Ascending aorta (tissue), 2 donors: ENCODE measurements at places on chromosomes 7 and 10. TPM values are rescaled to one million over a fixed set of nuclear protein-coding genes. Genes with fewer than 3 reads are reported as not detected.

DNA sequence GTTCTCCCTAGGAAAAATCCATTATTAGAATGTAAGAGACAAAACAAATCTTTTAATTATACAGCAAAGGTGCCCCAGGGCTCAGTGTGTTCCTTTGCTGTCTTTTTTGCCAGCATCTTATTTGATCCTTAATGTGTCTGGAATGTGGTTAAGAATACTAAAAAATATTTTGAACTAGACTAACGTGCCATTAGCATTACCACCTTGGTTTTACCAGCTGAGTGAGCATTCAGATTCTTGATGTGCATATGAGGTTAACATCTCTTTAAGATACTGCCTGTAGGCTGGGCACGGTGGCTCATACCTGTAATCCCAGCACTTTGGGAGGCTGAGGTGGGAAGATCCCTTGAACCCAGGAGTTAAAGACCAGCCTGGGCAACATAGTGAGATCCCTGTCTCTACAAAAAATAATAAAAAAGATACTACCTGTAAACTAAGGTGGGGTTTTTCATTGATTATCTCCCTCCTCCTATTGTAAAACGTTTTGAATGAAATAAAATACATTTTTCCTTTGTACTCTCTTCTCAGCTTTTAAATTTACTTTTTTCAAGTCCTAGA is 96.6 kb downstream of the CCNY start:
- no peak for DNase-seq

- DNase-seq = no peak
These were observed 14.5 kb upstream of the GGCT start for GRCh38 chr7:30519122-30519521.

The COL1A2 gene
- total RNA-seq = 692 TPM

GRCh38 chr7:91375378-91375777 is 111.1 kb downstream of the FZD1 start:
- no peak for DNase-seq

GRCh38 chr10:43944381-43945093 is 295.9 kb upstream of the ZNF32 start:
- no peak for DNase-seq

The TEX47 gene
- not detected for total RNA-seq

GRCh38 chr7:28956608-28957063 is 1.5 kb downstream of the TRIL start:
- DNase-seq = peak; percentile 66

- no peak for DNase-seq
These were observed 11.5 kb upstream of the KLRG2 start for GRCh38 chr7:139494835-139495579.

DNA sequence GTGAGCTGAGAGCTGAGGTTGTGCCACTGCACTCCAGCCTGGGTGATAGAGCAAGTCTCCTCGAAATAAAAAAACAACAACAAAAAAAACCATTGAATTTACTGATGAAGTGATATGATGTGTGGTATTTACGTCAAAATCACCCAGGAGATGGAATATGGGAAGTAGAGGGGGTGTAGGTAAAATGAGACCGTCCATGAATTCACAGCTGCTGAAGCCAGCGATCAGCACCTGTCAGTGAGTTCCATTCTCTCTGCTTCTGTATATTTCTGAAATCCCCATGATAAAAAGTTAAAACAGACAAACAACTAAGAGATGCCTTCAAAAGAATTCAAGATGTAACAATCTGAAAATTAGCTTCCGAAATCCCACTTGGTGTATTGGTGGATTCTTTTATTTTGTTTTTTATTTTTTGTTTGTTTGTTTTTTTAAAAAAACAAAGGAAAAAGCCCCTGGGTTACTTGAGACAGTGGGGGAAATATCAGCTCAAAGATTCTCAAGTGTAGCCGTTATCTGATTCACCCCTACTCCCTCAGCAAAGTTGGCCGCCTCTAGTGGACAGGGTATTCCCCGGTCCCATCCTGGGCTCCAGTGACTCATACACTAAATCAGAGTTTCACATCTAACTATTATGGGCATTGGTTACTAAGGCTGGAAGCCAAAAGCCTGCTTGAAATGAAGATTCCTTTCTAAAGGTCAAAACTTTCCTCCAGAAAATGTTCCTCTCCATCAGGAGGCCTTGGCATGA is 76.4 kb downstream of the MAP3K8 start:
- DNase-seq = peak; percentile 78

- DNase-seq = no peak
These were observed 70.7 kb downstream of the RELN start for GRCh38 chr7:103918631-103919271.

DNA sequence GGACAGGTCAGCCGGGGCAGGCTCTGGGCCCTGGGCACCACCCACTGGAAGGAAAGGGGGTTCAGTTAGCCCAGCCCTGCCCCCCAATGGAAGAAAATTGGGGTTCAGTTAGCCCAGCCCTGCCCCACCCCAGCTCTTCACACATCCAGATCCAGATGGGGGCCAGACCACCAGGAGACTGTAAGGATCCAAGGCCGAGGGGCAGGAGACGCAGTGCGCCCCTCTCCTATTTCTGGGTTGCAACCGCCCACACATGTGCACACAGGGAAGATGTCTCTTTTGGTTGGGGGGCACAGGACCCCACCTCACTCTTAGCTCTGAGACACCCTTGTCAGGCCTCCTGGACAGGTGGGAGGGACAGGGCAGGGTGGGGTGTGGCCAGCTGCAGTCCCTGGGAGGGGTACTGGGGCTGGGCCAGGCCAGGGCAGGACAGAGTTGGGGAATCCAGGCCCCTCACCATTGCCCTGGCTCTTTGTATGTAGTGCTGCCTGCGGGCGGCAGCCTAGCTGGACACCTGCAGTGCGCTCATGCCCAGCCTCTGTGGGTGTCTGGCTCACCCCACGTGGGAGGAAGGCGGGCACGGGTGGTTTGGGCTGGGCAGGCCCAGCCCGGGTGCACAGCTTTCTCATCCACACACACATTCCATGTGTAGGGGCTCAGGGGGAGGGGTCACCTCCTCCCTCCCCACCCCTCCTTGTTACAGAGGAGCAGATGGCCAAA is 141.2 kb downstream of the LHPP start:
- no peak for DNase-seq

The TNS3 gene
- total RNA-seq = 89.8 TPM

The NUDT5 gene
- 10.2 TPM for total RNA-seq

DNA sequence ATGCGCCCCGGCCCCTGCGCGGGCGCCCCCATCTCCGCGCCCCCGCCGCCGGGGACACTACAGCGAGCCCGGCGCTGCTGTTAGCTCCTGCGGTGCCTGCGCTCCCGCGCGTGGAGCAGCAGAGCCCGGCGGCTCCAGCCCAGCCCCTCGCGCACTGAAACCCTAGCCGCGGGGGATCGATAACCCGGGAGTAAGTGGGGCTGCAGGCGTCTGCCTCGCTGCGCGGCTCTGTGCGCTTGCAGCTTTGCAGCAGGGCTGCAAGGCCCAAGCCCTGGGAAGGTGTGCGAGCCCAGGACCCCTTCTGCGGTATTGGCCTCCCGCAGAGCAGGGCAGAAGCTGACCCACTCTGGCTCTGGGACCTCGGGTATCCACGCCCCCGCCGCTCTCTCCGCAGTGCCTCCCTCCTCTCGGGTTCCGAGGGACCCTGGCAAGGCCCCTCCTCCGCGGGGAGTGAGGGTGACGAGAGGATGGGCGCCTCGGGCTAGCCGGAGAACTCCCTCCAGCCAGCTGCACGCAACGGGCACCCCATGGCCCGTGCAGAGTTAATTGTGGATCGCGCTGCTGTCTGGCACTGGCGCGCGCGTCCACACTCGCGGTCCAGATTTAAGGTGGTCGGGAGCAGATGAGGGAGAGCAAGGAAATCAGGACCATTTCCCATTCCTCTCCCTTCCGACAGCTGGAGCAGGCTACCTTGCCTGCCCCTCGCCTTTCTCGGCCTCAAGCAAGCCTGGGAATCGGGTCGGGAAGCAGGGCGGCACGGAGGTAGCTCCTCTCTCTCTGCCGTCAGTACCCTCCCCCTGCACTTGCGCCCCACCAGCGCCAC is 2.1 kb downstream of the SHH start:
- DNase-seq = no peak

The MMP21 gene
- total RNA-seq = not detected

DNA sequence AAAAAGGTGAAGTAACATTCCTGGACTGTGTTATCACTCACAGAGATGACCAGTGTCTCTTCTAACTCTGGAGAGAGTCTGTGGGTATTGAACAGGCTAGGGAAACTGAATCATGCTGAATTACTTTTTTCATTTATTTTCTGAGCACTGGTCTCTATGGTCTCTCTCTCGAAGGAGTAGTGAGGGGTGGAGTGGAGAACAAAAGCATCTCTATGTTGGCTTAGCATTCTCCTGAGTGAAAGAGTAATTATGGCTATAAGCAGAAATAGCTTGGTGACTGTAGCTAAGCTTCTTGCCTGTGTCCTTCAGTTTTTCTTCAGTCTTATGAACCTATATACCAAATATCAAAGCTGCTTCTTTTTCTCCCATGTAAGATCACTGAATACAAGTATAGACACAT is 64.6 kb upstream of the PTN start:
- no peak for DNase-seq

The MSRB2 gene
- 38.0 TPM for total RNA-seq

DNA sequence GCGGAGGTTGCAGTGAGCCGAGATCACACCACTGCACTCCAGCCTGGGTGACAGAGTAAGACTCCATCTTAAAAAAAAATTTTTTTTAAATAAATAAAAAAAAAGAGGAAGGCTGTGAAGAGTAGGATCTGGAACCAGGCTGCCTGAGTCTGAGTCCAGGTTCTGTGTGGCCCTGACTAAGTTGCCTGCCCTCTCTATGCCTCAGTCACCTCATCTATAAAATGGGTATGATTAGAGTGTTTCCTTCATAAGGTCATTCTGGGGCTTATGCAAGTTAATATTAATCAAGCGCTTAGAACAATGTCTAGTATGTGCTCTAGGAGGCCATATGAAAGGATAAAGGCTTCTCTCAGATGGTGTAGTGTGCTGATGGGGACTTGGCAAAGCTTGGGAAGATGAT is 12.3 kb downstream of the COL26A1 start:
- DNase-seq = no peak

- DNase-seq = no peak
These were observed 70.4 kb downstream of the CUBN start for GRCh38 chr10:17059197-17059688.

- no peak for DNase-seq
These were observed 338.1 kb downstream of the ACTR3B start for GRCh38 chr7:153097511-153098201.

DNA sequence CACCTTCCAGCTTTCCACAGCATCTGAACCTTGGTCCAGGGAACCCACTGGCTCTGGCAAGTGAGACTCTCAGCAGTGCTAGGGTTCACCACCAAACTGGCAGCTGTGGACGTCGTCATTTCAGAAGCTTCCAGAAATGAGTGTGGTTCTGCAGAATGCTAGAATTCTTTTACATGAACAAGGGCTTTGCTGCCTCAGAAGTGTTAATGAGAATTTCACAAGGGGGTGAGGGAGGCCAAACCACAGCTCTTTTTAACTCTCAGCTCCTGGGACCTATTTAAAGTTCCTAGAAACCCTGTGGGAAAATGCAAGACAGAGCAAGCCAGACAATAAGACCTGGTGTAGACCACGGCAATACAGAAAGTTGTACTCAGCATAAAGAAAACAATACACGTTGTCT is 129.3 kb upstream of the BET1 start:
- no peak for DNase-seq

The CCDC7 gene
- 56.9 TPM for total RNA-seq

The ERLIN1 gene
- total RNA-seq = 16.6 TPM

DNA sequence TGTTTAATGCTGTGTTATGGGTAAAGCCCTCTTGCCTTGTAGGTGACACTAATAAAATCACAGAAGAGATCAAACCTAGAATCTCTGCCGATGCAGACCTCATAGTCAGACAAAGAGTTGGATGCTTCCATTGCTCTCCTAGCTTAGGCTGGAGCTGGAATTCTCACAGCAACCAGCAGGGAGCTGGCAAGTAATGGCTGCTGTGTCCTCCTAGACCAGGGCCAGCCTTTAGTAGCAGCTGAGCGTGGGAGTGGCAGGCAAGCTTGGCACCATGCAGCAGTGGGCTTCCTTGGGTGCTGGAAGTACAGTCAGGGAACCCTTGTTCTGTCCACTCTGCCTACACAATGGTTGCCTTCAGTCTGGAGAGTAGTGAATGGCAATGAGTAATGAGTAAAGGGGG is 598.3 kb upstream of the GALNT17 start:
- no peak for DNase-seq

- DNase-seq = no peak
These were observed 29.0 kb downstream of the AKR1D1 start for GRCh38 chr7:138105221-138105620.

GRCh38 chr10:60818134-60818770 is 40.0 kb downstream of the CDK1 start:
- DNase-seq = no peak

GRCh38 chr7:106957766-106958165 is 86.7 kb upstream of the PRKAR2B start:
- no peak for DNase-seq

DNA sequence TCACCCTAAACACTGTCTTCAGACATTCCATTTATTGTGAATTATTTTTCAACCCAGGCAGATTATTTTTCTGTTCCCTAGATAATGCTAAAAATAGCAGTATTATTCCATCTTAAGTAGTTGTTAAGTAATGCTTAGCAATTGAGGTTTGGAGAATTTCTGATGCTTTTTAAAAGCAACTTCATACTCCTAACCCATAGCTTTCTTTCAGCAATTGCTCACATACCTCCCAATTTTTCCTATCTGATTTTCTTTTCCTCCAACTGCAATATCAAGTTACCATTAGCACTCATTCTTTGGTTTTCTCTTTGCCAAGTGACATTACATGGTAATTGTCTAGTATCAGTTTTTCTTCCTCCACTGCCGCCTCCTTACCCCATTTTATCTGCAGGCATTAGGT is 104.7 kb downstream of the GPR85 start:
- DNase-seq = no peak

The PRTFDC1 gene
- 3.6 TPM for total RNA-seq

GRCh38 chr7:101725921-101726320 is 91.5 kb upstream of the CUX1 start:
- no peak for DNase-seq

DNA sequence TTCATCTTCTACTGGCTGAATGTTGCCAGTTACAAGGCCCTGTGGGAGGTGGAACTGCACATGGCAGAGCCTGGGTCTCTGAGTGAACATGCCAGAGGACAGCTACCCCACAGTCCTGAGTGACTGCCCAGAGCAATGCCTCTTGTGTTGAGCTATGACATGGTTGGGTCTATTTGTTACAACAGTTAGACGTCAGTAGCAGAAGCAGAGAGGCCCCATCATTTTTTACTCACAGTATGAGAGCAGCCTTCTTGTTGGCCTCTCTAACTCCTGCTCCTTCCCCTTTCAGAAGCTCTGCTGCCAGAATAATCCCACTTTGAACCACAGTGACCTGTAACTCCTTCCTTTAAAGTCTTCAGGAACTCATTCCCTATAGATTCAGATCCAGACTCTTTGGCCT is 30.8 kb upstream of the NRP1 start:
- no peak for DNase-seq

The IKZF5 gene
- 4.3 TPM for total RNA-seq
